ENCODE measurements at places on chromosomes 4 and X.

GRCh38 chr4:16026160-16026761, 57.6 kb downstream of the PROM1 start:
- DNase-seq, result no peak

- no peak for DNase-seq
These were observed 44.8 kb downstream of the GAB1 start for GRCh38 chr4:143381189-143382118.

DNA sequence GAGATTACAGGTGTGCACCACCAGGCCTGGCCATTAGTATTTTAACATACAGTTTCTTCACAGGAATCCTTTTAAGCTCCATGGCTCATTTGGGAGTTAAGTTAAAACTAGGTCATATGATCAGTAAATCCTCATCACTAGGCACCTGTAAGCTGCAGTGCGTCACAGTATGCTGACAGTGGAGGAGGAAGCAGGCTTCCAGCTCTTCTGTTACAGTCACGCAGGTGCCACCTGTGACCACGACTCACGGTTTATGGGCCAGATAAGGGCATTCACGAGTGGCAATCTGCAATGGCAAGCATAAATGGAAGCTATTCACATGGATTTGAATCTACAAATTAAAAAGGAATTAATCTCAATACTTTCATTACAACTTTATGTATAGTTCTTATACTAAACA, 129.4 kb upstream of the BCOR start:
- no peak for DNase-seq

DNA sequence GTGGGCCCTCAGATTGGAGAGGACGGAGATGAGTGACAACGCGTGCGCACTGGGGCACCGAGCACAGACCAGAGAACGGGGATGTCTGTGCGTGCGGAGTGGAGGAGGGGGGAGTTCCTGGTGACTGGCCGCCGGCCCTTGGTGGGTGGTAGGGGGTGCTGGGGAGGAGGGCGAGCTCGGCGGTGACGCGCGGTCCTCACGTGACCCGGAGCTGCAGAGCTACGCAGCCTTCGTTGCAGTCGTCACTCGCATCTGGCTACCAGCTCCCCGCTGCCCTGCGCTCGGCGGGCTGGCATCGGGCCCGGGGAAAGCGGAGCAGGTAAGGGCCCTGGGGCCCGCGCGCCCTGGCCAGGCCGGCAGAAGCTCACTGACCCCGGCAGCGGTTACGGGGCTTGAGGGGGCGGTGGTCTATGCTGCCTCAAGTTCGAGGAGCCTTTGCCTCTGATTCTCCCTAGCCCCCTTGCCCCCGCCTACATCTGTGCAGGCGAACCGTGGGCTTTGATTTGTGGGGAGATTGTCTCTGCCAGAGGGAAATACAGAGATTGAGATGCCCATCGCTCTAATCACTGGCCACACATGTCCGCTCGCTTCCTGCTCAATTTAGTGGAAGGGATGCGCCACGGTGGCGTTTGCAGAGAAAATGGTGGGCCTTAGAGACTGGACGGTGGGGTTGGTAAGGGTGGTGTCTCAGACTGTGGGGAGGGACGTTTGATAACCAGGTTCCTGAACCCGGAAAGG, at the start of gene ARMCX4:
Gene ARMCX4, plus strand, starts transcription at position 245 of the 738 bp plus-strand sequence. CDS start 3,134 bp downstream, outside the sequence.
- no peak for DNase-seq

DNA sequence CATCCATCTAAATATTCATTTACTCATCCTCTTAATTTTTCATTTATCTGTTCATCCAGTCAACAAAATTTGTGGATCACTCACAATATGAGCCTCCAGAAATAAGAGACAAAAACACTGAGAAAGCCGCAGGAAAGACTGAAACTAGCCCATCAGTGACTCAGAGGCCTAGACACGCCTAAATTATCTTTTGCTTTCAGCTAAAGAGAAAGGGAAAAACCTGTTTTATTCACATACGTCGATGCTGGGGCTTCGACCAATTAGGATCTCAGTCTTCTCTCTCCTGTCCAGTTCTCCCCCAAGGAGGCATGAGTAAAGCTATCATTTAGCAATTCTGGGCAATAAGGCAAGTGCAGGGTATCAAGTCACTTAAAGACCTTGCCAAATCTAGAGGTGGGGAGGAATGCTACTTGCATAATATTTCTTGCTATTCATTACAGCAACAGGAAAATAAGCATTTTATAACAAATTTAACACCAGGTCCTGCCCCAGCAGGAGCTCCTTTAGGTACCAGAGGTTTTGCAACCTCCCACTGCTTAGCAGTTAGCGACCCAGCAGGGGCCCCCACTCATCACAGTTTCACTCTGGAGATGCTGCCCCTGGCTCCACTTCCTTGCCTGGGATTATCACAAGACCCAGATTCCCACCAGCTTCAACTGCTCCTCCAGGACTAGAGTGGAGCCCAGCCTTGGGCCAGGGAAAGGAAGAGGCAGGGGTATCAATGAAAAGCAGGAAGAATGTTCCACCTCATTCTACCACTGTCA, 30.1 kb upstream of the TMEM154 start:
- no peak for DNase-seq

DNA sequence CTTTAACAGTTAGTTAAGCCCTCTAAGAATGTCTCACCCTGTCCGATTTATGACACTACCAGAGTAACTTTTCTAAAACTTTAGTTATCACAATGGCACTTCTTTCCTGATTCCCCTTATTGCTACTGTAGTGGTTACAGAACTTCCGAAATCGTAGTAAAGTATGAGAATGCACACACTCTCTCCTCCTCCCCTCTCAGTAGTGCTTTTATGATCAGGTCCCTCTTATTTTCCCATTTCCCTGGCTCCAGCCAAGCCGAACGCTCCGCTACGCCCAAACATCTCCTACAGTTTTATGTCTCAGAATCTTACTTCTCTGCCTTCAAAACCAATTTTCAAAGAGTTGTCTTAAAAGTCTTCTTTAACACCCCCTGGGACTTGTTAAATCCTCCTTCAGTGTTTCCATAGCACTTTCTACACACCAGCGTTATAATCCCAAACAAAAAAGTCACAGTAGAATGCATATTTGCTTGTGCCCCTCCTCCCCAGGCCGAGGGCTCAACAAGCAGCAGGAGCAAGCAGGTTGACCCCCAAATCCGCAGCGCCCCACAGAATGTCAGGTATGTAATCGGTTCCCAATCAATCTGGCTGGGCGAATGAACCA, 671 bp downstream of the HPF1 start:
- DNase-seq, result no peak

All from natural killer cell treated with Interleukin-12 subunit alpha and Interleukin-12 subunit beta and Interleukin-15 and Interleukin-18, amount 100 ng/mL, for 72 hours (primary cell).